ENCODE measurements at places on chromosomes 12 and 14.

DNA sequence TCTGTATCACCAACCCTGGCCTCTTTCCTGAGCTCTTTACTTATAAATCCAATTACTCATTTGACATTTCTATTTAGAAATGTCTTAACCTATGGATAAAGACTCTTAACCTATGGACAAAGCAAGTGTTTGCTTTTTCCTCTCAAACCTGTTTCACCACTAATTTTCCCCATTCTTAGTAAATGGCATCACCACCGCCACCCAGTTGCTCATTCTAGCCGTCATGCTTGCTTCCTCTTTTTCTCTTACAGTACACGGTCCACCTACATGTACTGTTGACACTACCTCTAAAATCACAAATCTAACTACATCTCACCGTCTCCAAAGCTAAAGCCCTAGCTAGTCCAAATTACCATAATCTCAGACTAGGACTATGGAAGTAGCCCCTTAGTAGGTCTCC, 60.0 kb downstream of the CAPS2 start:
- H3K36me3 ChIP-seq = no peaks in the 10 kb centered on the region
- no peaks in the 10 kb centered on the region for H3K27me3 ChIP-seq
- no peak overlapping the region for H3K27ac ChIP-seq
- H3K4me1 ChIP-seq = no peaks in the 10 kb centered on the region

DNA sequence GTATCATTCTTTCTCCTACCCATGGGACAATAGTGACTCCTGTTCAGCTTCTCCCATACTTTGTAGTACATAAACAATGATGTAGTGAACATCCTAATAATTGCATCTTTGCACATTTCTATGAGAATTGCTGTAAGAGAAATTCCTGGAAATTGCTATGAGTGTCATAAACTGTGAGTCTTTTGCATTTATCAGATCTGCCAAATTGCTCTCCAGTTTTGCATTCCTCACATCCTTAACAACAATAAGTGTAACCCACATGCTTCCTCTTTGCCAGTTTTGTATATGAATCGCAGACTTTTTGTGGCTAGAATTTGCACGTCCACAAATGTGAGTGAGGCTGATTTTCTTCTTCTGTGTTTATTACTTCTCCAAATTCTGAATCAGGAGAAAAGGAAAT, 124.0 kb upstream of the TBX5 start:
- no peak overlapping the region for H3K27ac ChIP-seq
- no peaks in the 10 kb centered on the region for H3K27me3 ChIP-seq
- H3K36me3 ChIP-seq = no peaks in the 10 kb centered on the region
- H3K4me3 ChIP-seq = no peak overlapping the region

- no peaks in the 10 kb centered on the region for H3K36me3 ChIP-seq
- no peak overlapping the region for H3K4me3 ChIP-seq
- no peak for DNase-seq
- no peaks in the 10 kb centered on the region for H3K27me3 ChIP-seq
- no peak overlapping the region for H3K27ac ChIP-seq
These were observed 32.0 kb downstream of the NRXN3 start for GRCh38 chr14:78202163-78202562.

DNA sequence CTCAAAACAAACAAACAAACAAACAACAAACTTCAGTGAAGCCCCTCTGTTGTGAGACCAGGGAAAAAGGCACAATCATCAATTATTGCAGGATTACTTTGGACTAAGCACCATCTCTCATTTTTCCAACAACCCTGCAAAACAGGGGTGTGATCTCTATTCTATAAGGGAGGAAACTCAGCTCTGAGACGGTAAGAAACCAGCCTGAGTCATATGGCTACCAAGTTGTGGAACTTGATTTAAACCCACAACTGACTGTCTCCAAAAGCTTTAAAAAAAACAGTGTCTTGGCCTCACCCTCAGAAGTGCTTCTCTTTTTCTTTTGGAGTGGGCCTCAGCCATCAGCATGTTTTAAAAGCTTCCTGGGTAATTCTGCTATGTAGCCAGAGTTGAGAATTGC, 49.8 kb downstream of the RIN3 start:
- peaks cover 30% of the 10 kb centered on the region for H3K4me1 ChIP-seq
- peak overlapping the region; percentile 67 for H3K27ac ChIP-seq
- no peak overlapping the region for H3K4me3 ChIP-seq
- H3K27me3 ChIP-seq = no peaks in the 10 kb centered on the region
- H3K36me3 ChIP-seq = no peaks in the 10 kb centered on the region

GRCh38 chr14:105334383-105335230, 20.1 kb downstream of the PACS2 start:
- no peak overlapping the region for H3K27ac ChIP-seq
- peaks cover 36% of the 10 kb centered on the region for H3K4me1 ChIP-seq
- H3K4me3 ChIP-seq = no peak overlapping the region
- no peaks in the 10 kb centered on the region for H3K27me3 ChIP-seq

GRCh38 chr14:63345826-63346225, 27.1 kb upstream of the GPHB5 start:
- H3K4me1 ChIP-seq = no peaks in the 10 kb centered on the region
- H3K27ac ChIP-seq = no peak overlapping the region
- DNase-seq = no peak
- H3K27me3 ChIP-seq = no peaks in the 10 kb centered on the region
- no peaks in the 10 kb centered on the region for H3K36me3 ChIP-seq

- no peak for DNase-seq
- H3K27ac ChIP-seq = no peak overlapping the region
These were observed 17.3 kb downstream of the GALC start for GRCh38 chr14:87975636-87976035.

GRCh38 chr14:68268197-68268596, 448.6 kb downstream of the RAD51B start:
- H3K27me3 ChIP-seq = no peaks in the 10 kb centered on the region
- no peaks in the 10 kb centered on the region for H3K36me3 ChIP-seq
- H3K4me1 ChIP-seq = peaks cover 26% of the 10 kb centered on the region
- no peak overlapping the region for H3K4me3 ChIP-seq
- H3K27ac ChIP-seq = peak overlapping the region; percentile 75

GRCh38 chr12:130331146-130331545, 6.5 kb upstream of the PIWIL1 start:
- no peaks in the 10 kb centered on the region for H3K36me3 ChIP-seq
- H3K4me3 ChIP-seq = no peak overlapping the region
- DNase-seq = no peak
- peaks cover 45% of the 10 kb centered on the region for H3K27me3 ChIP-seq

GRCh38 chr14:73741386-73741875, 27.2 kb upstream of the PNMA1 start:
- H3K27me3 ChIP-seq = no peaks in the 10 kb centered on the region
- peak; percentile 84 for DNase-seq
- H3K36me3 ChIP-seq = no peaks in the 10 kb centered on the region
- peak overlapping the region; percentile 86 for H3K27ac ChIP-seq
- H3K4me1 ChIP-seq = peaks cover 69% of the 10 kb centered on the region

DNA sequence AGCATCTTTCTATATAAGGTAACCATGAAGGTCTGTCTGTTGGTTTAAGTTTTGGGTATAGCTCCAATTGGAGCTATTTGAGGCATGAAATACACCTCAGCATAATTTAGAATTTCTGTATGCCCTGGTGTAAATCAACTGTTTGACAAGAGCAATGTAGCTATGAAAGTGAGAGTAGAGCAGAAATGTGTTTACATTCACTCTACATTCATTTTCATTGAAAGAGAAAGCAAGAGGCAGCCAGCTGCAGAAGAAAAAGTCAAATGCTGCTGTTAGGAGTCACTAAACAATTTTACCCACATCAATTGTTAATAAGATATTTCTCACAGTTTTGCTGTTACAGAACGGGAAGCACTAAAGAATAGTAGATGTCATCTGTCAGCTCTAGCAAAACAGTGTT, 252.5 kb downstream of the SLC6A15 start:
- DNase-seq = no peak
- H3K4me3 ChIP-seq = no peak overlapping the region
- H3K27ac ChIP-seq = no peak overlapping the region
- no peaks in the 10 kb centered on the region for H3K4me1 ChIP-seq
- no peaks in the 10 kb centered on the region for H3K36me3 ChIP-seq

DNA sequence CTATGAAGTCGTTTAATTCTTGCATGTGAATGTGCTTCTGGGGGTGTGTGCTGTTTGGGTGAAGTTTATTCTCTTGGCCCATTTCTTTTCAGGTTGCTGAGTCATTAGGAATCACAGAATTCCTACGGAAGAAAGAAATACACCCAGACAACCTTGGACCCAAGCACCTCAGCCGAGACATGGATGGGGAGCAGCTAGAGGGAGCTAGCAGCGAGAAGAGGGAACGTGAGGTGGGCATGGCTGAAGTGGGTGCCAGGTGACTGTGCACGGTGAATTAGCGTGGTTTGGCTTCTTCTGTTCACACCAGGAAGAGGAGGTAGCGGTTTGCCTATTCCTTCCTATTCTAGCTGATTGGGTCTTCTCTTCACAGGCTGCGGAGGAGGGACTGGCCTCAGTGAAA, 19.2 kb downstream of the ZNF839 start:
- H3K27me3 ChIP-seq = no peaks in the 10 kb centered on the region
- no peak for DNase-seq
- peaks cover 5% of the 10 kb centered on the region for H3K4me1 ChIP-seq
- no peaks in the 10 kb centered on the region for H3K36me3 ChIP-seq

GRCh38 chr12:48831257-48831656, 13.0 kb downstream of the CACNB3 start:
- H3K4me3 ChIP-seq = no peak overlapping the region
- no peaks in the 10 kb centered on the region for H3K4me1 ChIP-seq
- H3K27ac ChIP-seq = no peak overlapping the region
- no peaks in the 10 kb centered on the region for H3K36me3 ChIP-seq

All from left lung (tissue), 14 donors.